Cerebellum (tissue), 4 donors: ENCODE measurements at places on chromosomes 16 and 17. TPM values are rescaled to one million over a fixed set of nuclear protein-coding genes. Genes with fewer than 3 reads are reported as not detected.

The SYCE1L gene
- total RNA-seq: 0.73 TPM

DNA sequence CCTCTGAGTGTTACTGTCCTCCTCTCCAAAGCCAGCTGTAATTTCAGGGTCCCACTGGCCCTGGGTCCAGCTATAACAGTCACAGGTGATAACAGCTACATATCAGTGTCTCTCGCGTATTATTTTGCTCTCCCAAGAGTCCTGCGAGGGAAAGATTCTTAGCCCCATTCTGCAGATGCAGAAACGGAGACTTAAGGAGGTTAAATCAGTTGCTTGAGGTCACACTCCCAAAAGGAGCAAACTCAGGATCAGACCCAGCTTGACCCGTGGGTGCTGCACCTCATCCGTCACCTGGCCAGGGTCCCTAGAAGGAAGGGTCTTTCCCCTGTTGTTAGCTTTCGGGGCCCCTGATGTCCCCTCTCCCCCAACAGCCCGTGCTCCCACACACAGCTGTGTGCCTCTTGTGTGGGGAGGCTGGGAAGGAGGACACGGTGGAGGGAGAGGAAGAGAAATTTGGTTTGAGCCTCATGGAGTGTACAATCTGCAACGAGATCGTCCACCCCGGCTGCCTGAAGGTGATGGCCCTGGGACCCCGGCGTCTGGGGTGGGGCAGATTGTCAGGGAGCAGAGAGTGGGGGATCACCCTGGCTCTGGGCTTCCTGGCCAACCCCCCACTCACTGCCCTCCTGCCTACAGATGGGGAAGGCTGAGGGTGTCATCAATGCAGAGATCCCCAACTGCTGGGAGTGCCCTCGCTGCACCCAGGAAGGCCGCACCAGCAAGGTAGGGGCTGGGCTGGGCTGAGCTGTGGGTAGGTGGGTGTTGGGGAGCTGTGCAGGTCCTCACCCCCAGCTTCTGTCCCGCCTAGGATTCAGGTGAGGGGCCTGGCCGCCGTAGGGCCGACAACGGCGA, 3.8 kb downstream of the FBXL19 start:
- DNase-seq: no peak

DNA sequence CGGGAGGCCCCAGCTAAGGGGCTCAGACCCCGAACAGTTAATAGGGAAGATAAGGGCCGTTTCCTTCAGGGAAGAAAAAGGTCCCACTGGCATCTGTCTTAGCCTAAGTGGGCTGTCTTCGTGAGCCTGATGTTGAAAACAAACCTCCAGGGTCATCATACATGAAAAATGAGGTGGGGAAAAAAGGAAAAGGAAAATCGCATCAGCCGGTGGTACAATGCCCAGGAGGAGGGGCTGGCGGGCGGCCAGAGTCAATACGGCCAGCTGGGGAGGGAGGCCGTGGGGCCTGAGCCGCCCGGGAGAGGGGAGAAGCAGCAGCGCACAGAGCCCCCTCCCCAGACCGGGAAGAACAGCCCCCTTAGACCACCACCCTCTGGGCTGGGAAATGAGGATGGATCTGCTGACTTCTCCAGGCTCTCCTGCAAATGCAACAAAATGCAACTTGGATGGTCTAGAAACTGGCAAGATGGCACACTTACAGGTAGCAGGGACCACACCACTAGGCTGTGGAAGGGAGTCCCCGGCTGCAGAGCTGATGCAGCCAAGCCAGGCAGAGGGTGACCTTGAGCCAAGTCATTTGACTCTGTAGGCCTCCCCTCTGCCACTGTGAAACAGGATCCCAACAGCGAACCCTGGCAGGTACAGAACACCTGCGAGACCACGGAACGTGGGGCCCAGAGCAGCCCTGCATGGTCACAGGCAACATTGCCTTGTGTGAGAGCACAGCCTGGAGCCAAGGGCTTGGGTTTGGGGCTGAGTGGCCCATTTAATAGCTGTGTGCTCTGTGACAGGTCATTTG, 448.5 kb downstream of the SOX9 start:
- DNase-seq: no peak

- no peak for DNase-seq
Measured at GRCh38 chr17:75738218-75738802, 17.1 kb downstream of the ITGB4 start.
